ENCODE measurements at places on chromosomes 4 and X. TPM values are rescaled to one million over a fixed set of nuclear protein-coding genes. Genes with fewer than 3 reads are reported as not detected.

GRCh38 chr4:138919094-138919936 lies 96.3 kb upstream of the NOCT start:
- peak; percentile 16 for DNase-seq

GRCh38 chrX:20284992-20285391 lies 18.3 kb upstream of the RPS6KA3 start:
- no peak for DNase-seq

DNA sequence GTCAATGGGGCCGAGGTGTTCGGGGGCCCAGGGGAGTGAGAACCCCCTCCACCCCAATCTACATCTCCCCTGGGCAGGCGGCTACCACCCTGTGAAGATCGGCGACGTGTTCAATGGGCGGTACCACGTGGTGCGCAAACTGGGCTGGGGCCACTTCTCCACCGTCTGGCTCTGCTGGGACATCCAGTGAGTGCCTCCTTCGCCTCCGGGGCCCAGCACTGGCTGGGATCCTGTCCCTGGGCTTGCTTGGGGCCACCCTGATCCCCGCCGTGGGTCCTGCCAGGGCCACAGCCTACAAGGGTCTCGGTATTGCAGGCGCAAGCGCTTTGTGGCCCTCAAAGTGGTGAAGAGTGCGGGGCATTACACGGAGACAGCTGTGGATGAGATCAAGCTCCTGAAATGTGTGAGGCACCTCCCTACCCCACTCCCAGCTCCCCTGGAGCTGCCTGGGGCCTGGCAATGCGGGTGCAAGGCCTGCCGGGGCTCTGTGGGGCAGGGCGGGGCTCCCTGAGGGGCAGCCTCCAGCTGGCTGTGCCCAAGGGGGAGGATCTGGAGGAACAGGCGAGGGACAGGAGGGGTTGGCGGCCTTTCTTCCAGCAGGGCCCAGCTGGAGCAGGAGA lies 697 bp downstream of the SRPK3 start:
- no peak for DNase-seq

- no peak for DNase-seq
These were observed 1099.4 kb upstream of the SLIT2 start for GRCh38 chr4:19152264-19152663.

DNA sequence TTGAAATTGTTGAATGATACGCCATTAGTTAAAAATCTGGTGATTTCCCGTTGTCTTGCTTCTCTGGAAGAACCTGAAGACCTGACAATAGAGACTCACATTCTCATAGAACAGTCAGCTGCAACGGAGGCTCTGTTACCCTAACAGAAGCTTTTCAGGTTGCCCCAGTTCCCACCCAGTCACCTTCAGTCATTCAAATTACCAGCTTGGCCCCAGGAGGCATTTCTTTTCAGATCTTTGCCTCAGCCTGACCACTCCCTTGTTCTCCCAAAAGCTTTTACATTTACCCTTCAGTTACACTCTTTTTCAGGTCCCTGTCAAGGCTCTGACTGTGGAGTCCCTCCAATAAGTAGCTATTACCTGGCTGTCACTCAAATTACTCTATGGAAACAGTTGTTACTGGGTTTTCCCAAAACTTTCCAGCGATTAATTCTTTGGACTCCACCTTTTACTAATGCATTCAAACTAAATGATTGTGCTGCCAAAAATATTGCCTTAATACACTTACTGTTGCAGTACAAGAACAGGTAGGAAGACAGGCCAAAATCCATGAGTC lies 162.2 kb upstream of the FTHL17 start:
- no peak for DNase-seq

GRCh38 chrX:6961286-6962005 lies 186.1 kb upstream of the STS start:
- DNase-seq: no peak

DNA sequence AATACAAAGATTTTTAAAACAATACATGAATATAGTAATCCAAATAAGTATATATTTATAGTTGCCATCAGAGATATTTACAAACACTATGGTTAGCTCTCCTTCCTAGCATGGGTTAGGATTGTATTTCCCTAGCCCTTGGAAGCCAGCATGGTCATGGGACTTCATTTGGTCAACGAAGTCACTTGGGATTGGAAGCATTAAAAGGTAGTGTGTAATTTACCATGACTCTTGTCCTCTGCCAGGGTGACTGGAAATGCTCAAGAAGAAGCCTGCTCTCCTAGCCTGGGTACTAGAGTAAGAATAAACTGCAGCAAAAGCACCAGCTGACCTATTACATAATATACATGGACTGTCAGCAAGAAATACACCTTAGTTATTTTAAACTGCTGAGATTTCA lies 102.9 kb downstream of the COL25A1 start:
- DNase-seq: no peak

DNA sequence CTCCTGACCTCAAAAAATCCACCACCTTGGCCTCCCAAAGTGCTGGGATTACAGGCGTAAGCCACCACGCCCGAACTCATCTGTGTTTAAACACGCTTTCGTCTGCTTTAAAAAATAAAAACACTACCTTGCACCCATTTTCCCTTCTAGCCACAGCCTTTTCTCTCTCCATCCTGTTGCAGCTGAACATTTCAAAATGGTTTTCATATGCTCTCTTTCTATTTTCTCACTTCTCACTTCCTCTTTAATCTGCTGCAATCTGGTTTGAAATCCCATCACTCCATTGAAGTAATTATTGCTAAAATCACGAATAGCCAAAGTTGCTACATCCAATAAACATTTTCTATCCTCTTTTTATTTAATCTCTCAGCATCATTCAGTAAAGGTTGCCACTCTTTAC lies 70.0 kb downstream of the DCHS2 start:
- no peak for DNase-seq

- no peak for DNase-seq
These were observed 136.0 kb upstream of the PABPC4L start for GRCh38 chr4:134337574-134337973.

The HSFX3 gene
- total RNA-seq: not detected

The CXCR3 gene
- 55.4 TPM for total RNA-seq

The CPLX1 gene
- 1.3 TPM for total RNA-seq

The NUP62CL gene
- 0.54 TPM for total RNA-seq
